ENCODE measurements at places on chromosomes 2 and 18. TPM values are rescaled to one million over a fixed set of nuclear protein-coding genes. Genes with fewer than 3 reads are reported as not detected.
A peak's percentile ranks its signal among the peaks of the same experiment; 100 is the strongest.

DNA sequence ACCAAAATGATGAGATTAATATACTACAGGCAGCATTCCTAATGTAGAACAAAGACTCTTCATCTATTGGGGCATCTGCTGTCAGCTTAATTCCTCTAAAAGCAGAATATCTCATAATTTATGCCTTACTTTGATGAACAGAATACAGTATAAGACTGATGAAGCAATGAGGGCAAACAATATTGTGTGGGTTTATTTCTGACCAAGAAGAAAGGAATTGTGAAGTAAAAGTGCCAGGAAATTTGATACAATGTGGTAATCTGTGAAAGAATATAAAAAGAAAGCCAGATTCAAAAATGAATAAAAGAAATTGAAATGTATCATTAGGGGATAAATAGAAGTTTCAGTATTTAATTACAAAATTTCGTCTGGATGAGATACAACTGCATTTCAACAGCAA is 78.8 kb upstream of the TTC21B start:
- DNase-seq = peak; percentile 58

DNA sequence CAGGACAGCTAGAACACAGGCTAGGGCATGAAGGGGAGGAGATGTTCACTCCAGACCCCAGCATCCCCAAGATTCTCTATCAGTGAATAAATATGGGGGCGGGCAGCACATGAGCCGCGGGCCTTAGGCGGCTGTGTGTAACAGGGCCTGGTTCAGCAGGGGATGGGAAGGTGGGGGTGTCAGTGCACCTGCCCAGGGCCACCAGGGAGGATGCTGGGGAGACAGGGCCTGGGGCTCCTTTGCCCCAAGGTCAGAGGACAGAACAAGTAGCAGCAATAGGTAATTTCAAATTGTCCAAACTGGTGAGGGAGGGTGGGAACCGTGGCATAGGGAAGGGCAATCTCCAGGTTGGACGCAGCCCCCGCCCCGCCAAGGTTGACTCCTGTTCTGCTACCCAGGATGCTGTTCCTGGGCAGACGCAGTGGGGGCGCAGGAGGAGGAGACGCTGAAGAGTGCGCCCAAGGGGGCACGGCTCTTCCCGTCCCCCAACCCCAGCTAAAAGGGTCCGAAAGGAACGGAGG is 16.2 kb downstream of the CYP26B1 start:
- no peak for DNase-seq

DNA sequence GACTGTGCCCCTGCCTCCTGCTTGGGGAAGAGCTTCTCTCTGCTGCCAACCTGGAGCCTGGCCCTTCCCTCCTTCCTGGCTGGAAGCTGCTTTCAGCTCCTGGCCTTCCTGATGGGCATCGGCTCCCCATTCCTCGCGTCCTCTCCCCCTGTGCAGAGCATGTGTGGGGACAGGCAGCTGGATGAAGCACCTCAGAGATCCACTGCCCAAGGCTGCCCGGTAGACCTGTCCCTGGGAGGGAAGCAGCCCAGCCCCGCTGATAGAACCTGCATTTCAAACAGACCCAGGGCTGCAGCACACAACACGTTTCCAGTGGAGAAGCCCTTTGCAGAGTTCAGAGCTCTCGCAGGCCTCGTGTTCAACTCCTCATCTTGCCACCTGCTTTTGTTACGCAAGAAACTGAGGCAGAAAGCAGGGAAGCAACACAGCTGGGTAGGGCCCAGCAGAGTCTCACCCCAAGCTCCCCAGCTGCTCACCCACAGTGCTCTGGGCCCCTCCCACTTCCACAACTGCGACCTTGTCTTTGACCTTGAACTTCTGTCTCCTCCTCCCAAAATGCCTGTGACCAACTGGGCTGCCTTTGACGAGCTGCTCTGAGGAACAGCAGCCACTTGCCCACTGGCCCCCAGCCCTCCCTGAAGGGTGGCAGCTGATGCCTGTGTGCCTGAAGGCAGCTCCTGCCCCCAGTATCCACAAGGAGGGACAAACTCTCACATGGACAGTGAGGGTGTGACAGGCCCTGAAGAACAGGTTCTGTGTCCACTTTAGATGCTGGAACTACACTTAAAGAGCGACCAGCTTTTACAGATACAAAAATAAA is 65.5 kb downstream of the PARD6G start:
- DNase-seq = no peak

DNA sequence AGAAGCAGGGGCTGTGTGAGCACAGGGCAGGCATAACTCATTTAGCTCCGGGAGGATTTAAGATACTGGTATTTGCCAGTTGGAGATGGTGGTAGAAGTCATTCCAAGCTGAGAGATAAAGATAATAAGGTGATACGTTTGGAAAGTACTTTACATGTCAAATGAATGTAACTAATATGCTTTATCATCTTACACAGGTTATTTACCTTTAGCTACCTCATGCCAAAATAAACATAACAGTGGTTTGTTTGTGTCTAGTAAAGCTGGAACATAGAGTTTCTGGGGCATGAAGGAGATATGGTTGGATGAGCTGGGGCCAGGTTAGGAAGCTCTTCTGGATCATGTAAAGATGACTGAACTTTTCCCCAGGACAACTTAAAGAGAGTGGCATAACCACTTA is 126.9 kb upstream of the PIK3C3 start:
- no peak for DNase-seq

- DNase-seq = no peak
Measured at GRCh38 chr2:164935118-164936101, 19.9 kb downstream of the SLC38A11 start.

The CXCR4 gene
- 0.16 TPM for polyA plus RNA-seq

Data from GM23248 (cell line).